CMK (cell line): ENCODE measurements at places on chromosomes 11 and 22.
A peak's percentile ranks its signal among the peaks of the same experiment; 100 is the strongest.

DNA sequence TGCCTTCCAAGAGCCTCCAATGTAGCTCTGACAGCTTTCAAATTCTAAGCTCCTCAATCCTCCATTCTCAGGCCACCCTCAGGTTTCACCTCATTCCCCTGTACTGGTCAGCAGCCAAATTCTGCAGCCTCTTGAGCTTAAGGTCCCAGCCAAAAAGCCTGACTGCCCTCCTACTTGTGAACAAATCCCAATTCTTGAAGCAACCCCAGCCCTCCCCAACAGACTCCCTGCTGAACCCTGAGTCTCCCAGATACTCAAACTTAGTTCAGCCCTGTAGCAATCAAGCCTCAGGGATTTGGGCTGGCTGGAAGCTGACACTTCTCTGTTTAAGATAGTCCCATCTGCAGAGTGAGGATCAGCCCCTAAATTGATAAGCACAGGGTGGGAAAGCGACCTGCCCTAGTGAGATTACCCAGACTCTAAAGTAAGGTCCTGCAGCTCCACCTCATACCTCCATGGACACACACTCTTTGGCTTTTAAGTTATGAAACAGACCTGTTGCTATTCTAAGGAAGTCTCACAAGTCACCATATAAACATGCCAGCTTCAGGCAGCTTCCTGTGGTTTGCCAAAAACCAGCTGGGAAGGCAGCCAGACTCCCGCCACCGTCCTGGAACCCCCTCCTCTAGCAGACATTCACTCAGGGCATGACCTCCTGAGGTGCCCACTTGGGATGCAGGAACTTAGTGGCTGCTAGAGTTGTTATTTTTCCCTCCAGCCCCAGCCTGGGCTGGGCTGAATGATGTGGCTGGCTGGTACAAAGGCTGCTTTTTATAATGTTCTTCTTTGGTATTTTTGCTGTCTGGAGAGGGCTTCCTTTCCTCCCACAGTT lies 82.5 kb upstream of the PICALM start:
- DNase-seq = peak; percentile 87

- DNase-seq = no peak
Measured at GRCh38 chr22:40042312-40042711, 47.6 kb downstream of the FAM83F start.

GRCh38 chr11:115665175-115665821 lies 161.1 kb upstream of the CADM1 start:
- no peak for DNase-seq

- DNase-seq = no peak
Measured at GRCh38 chr22:20559174-20559760, 51.9 kb downstream of the MED15 start.

DNA sequence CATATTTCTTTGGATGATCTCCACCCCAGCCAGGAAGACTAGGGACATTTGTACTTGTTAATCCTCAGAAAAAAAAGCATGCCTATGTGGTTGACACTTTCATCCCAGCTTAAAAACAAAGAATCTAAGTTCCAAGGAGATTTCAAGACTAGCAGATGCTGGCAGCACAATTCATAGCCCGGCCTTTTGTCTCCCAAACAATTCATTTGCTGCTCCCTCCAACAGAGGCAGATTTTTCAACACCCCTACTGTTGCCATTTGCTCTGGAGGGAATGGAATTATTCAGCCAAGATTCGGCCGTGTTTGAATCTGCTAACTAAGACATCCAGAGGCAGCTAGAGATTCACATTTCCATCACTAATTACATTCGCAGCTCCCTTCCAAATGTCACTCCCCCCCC lies 15.3 kb downstream of the P2RX3 start:
- no peak for DNase-seq

DNA sequence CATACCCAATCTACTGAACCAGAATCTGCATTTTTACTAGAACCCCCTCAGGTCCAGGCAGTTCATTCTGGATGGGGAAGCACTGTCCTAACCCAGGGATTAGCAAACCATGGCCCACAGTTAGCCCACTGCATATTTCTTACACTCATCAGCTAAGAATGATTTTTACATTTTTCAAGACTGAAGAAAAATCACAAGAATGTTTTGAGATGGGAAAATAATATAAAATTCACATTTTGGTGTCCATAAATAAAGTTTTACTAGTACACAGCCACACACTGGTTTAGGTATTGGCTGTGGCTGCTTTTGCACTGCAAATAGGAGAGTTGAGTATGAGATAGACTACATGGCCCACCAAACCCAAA lies 59.4 kb downstream of the PPFIBP2 start:
- no peak for DNase-seq

DNA sequence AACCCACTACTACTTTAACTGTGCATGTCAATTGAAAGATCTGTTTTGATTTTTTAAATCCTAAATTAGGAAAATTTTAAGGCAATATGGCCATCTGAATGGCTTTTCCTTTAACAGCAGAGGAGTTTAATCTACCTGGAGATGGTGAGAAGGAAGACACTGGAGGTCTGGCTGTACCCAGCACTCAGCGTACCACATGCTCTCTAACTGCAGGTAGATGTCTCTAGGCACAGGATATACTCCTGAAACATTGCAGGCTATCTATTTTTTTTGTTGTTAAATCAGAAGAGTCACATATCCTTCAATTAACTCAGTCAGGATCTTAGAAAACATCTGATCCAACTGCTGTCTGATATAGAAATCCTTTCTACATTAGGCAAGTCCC lies 17.3 kb upstream of the CASTOR1 start:
- no peak for DNase-seq

DNA sequence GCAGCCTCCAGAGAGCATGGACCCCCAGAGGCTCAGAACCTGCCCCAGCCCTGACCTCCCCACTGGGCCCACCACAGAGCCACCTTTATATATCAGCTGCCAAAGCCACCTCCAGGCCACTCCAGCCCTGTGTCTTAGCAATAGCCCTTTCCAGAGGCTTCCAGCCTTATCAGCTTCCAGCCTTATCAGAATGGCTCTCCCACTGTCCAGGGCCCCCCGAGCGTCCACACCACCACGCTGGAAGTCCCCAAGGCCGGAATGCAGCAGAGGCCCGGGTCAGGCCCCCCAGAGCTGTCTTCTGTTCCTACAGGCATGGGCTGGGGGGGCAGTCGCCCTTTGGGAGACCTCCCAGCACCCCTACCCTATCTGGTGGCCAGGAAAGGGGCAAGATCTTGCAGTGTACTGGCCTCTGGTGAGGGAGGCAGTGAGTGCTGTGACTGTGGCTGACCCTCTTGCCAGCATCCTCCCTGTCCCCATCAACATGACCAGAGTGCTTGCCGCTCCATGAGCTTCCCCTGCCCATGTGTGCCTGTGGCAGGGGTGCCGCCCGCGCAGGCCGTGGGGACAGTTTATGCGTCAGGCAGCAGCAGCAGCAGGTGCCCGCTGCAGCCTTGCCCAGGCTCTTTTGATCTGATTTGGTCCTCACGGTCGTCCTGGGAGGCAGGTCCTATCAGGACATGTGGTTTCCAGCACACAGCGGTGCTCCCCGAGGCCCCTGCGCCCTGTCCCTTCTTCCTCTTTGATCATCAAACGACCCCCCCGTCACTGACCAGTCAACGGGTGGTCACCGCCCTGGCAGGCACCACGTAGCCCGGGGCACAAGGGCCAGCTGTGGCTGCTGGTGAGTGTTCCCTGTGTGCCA lies 15.9 kb downstream of the OSBPL5 start:
- DNase-seq = no peak

DNA sequence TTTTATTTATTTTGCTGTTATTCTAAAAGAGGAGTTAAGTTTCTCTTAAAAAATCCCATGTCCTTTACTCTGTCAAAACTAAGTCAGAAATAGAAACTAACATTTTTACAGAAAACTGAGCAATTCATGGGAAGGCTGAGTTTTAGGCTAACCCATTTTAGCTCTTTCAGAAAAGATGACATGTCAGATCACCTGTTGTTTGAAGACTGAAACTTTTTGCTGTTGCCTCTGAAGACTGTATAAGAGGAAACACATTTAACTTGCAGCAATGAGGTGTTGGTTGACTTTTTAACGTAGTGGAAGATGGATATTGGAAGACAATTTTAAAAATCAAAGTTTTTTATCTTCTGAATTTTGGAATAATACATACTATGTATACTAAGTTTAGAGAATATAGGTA lies 115.4 kb downstream of the METTL15 start:
- DNase-seq = no peak

DNA sequence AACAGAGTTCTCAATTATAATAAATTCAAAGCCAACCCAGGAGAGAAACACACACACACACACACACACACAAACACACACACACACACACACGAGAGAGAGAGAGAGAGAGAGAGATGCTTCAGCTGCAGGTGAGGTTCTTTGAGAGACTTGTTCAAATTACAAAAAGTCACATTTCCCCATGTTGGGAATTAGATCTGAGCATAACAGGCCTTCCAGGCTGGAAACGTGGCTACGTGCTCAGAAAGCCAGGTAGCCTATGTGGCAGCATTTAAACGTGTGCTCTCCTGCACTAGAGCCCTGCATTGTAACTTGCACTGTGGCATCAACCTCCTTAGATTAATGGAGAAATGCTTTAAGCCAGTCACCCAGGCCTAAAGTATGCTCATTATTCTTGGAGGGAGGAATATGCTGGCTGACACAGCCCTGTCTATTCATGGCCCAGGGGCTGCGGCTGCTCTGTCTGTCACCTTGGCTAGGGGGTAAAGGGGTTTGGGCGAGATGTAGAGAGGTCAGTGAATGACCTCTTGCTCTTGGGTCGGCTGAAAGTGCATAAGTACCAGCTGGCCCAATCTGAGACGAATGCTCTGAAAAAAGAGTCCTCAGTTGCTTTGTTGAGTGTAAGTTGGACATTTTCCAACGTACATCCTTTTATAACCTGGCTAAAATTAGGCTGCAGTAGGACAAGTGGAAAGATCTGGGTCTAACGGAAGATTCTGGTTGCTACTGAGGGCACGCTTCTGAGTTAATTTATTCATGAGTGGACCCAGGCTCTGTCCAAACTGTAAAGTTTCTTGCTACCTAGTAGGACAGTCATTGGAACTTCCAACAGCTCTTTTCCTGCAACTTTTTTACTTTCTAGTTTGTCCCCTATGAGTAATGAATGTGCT lies 171.1 kb upstream of the SEZ6L start:
- DNase-seq = no peak

DNA sequence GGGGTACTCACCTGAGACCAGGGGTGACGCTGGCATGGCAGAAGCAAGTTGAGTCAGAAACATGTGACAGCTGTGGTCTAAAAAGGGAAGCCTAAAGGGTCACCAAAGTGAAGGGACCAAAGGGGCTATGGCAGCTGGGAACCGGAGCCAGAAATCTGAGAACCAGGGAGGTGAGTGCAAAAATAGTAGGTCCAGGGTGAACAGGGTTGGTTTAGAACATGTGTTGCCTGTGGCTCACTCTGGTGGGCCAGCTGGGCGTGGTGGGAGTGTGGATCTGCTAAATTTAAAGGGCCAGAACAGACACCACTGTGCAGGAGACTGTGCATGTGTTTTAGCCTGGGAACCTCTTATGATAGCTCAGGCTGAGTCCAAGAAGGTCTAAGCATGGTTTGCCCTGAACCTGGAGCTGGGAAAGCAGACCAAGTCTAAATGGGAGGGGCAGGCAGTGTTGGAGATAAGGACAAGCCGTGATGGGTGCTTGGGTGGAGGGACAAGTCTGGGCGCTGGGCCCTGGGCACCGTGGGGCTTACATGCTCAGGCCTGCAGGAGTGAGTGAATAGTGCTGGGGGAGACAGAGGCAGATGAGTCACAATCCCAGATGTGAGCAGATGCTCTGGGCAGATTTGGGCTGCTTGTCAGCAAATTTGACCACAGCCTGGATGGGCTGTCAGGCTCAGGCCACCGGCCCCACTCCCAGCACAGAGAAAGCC lies 41.4 kb upstream of the ZBED5 start:
- DNase-seq = peak; percentile 53

GRCh38 chr22:24066865-24067264 lies 55.8 kb downstream of the CABIN1 start:
- no peak for DNase-seq

- DNase-seq = no peak
Measured at GRCh38 chr22:41009222-41009948, 58.2 kb downstream of the RBX1 start.

DNA sequence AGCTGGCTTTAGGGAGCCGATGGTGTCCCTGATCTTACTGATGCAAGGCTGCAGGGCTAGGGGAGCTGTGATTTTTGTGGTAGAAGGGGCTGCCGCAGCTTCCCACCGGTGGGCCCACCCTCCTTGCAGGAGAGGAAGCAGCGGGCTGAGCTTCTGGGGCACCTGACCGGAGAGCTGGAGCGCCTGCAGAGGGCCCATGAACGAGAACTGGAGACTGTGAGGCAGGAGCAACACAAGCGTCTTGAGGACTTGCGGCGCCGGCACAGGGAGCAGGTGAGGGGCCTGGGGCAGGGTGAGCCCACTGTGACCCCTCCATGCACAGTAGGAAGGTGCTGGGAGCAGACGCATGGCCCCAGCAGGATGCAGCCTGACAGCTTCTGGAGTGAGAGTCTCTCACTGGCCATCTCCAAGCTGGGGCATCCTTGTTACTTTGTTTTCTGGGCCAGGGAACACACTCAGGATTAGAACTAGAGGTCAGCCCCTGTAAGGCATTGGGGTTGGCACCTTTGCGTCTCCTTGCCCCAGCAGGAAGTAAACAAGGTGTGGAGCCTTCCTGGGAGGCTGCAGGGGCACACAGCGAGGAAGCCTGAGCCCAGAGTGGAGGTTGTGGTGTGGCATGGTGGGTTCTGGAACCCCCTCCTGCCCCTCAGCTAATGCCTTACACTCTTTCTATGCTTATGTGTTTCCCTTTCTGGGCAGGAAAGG lies 66.7 kb downstream of the CEP164 start:
- no peak for DNase-seq

GRCh38 chr11:35623621-35624168 lies 5.4 kb downstream of the FJX1 start:
- no peak for DNase-seq

GRCh38 chr11:93952082-93952780 lies 68.9 kb upstream of the HEPHL1 start:
- DNase-seq = no peak

GRCh38 chr22:46801331-46801811 lies 38.9 kb downstream of the TBC1D22A start:
- no peak for DNase-seq

- DNase-seq = no peak
Measured at GRCh38 chr11:32187111-32187510, 96.2 kb downstream of the RCN1 start.

GRCh38 chr11:1120532-1121330 lies 37.0 kb upstream of the MUC5AC start:
- no peak for DNase-seq

- DNase-seq = no peak
Measured at GRCh38 chr11:45031912-45032519, 81.3 kb upstream of the TP53I11 start.

DNA sequence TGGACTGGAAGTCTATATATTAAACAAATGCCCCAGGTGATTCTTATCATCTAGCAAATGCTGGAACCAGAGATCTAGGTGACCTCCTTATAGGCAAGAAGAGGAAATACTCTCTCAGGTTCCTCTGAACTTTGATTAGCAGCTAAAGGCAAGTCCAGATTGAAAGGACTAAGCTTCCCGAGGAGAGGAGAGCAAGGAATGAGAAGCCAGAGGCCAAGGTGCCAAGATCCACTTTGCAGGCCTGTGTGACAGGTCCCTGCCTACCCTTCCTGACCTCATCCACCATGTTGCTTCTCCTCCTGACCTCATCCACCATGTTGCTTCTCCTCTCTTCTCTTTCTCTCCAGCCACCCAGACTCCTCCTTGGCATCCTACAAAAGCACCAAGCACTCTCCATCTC lies 173.2 kb downstream of the LARGE1 start:
- DNase-seq = no peak
